ENCODE measurements at places on chromosomes 7 and 10.

DNA sequence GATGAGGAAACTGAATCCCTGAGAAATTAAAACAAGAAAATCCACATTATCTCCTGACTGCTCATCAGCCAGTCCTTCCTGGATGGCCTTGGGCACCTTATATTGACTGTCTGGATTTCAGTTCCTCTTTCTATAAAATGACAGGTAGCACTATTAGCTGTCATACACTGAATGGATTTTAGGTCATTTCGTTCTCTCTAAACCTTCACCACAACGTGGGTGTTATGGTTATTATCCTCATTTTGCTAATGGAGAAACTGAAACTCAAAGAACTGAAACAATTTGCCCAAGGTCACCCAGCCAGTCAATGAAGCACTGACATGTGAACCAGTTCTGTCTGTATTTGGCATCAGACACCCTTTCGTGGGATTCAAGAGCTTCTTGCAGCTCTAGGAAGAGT is 193.8 kb downstream of the CYP26A1 start:
- DNase-seq, result no peak

- DNase-seq, result peak; percentile 77
Measured at GRCh38 chr10:61903928-61904344, 2.4 kb downstream of the ARID5B start.

DNA sequence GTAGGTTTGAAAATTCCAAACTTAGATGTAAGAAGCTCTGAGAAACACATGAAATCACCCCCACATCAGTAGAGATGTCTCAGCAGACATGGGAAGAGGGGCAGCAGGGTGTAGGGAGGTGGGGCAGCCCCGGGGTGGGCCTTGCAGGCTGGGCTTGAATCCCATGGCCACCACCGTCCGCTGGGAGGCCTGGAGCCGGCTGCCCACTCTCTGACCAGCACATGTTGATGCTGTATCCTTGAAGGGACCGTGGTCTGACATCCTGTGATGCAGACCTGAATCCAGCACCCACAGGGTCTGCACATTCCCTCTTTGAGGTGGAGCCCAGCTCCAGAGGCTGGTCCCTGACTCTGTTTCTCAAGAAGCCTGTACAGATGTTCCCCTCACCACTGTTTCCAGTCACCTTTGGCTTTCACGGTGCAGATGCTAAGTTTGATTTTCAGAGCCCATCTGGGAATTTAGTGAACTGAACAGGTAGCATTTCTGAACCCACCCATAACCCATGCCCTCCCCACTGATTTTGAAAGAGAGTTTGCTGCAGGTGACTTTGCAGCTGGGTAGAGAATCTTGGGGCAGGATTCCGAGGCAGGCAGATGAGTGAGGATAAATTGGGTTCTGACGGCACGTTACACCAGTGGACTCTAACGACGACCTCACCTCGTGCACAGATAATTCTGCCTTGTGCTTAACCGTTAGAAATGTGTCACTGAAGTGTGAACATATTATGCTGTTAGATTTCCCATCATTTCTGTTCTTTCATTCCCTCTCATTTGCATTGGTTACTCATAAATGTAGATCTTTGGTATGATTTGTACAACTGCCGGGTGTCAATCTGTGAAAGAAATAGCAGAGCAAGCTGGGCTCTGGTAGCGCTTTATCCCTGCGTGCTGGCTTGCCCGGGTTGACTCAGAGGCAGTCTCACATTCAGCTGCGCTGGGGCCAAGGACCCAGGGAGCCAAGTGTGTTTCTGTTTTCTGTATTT is 45.7 kb downstream of the IKZF1 start:
- no peak for DNase-seq

DNA sequence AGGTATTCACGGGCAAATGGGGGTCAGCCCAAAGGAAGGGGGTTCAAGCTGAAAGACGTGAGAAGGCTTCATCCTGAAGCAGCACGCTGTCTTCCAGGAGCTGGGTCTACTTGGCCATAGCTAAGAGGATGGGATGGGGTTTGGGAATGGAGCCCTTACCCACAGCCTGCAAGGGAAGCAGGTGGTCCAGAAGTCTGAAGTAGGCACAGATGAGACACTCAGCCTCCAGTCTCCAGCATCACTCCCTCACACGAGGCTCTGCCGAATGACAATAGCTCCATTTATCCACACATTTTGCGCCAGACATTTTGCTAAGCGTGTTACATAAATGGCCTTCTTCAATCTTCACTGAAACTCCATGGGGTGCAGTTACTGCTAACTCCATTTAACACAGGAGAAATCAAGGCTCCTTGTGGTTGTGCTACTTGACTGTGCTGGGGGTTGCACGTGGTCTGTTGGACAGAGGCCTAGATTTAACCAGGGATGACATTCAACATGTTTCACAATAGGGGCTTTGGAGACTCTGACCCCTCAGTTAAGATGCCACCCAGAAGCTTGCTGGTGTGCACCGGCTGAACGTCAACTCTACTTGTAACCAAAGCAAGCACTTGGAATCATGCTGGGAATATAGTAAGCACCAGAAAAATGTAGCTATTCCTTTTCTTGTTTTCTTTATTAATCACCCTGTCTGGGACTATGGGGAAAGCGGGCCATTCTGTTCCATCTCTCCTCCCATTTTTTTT is 85.3 kb downstream of the FAM241B start:
- no peak for DNase-seq

GRCh38 chr7:34312624-34313023 is 345.4 kb upstream of the NPSR1 start:
- DNase-seq, result no peak

DNA sequence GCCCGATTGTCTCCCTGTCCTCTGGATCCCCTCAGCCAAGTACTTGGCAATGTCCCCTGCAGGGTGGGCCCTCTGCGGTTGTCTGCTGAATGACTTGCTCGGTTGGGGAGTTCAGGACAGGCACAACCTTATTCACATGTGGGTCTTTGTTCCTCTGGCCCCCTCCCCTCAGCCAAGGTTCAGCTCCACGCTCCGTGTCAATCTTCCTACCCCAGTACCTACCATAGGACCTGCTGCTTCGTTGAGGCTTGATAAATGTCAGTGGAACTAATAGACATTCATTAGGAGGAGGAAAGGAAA is 7.1 kb downstream of the CPA5 start:
- DNase-seq, result no peak

GRCh38 chr10:48802611-48803071 is 118.0 kb downstream of the WDFY4 start:
- DNase-seq, result no peak

DNA sequence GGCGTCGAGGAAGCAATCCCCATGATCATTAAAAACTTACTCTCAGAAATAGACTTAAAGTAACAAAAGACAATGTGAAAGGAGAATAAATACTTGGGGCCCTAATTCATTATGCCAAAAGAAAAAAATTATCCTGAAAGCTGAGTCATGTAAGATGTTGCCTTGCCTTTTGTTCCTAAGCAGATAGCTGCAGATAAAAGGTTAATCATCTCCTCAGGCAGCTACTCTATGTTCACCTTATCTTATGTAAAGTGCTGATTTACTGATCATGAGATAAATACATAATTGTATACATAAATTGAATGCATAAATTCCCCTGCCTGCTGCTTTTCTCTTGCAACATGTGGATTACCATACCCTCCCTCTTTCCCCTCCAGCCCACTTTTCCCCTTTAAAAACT is 28.1 kb upstream of the CREB3L2 start:
- DNase-seq, result no peak

DNA sequence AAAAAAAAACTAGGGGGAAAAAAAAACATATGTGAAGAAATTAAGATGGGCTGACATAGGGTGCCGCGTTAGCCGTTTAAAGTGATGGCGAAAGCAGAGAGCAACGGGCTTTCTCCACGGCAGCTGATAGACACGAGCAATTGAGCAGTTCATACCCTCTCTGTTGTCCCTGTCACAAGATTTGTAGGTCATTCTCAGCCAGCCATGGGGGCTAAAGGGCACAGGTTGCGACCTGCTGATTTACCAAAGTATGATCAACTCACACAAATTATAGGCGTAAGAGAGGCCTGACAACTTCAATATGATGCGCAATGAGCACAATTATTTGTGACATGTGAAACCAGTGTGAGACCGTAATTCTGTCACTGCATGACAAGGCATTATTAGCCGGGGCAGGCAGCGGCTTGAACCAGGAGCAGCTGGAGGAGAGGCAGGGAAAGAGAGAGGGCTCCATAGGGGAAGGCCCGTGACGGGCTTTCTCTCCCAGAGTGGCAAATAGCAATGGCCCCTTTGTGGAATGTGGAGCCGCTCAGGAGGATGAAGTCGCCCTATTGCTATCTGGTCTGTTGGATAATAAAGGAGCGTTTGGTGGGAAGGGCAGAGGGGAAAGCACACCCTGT is 195.1 kb upstream of the HABP2 start:
- DNase-seq, result no peak

- no peak for DNase-seq
Measured at GRCh38 chr10:110643035-110643652, 992 bp upstream of the RBM20 start.

DNA sequence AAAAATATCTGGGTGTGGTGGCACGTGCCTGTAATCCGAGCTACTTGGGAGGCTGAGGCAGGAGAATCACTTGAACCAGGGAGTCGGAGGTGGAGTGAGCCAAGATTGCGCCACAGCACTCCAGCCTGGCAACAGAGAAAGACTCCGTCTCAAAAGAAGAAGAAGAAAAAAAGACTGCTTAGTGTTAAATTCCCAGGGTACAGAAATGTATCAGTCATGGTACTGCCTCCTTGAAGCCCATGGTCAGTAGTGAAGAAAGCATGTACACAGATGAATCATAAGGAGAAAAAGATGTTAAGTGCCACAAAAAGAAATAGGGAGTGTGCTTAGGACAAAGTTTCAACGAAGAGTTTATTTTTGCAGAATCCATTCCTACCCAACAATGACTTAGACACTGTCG is 62.5 kb upstream of the KMT2E start:
- DNase-seq, result no peak

DNA sequence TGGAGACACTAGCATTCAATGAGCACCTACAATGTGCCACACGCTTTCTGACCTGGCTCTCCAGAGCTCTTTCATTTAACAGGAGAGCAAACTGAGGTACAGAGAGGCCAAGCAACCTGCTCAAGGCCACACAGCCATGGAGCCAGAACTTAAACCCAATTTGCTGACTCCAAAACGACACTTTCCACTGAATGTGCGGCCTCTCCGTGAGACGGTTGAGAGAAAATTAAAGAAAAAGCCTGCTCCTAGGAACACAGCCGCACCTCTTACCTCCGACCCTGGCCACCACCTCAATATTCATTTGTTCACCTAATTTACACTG is 42.8 kb downstream of the ZCCHC24 start:
- DNase-seq, result no peak

GRCh38 chr10:112168733-112169132 is 14.8 kb downstream of the GPAM start:
- no peak for DNase-seq

- no peak for DNase-seq
Measured at GRCh38 chr10:75003891-75004290, 107.6 kb upstream of the SAMD8 start.

DNA sequence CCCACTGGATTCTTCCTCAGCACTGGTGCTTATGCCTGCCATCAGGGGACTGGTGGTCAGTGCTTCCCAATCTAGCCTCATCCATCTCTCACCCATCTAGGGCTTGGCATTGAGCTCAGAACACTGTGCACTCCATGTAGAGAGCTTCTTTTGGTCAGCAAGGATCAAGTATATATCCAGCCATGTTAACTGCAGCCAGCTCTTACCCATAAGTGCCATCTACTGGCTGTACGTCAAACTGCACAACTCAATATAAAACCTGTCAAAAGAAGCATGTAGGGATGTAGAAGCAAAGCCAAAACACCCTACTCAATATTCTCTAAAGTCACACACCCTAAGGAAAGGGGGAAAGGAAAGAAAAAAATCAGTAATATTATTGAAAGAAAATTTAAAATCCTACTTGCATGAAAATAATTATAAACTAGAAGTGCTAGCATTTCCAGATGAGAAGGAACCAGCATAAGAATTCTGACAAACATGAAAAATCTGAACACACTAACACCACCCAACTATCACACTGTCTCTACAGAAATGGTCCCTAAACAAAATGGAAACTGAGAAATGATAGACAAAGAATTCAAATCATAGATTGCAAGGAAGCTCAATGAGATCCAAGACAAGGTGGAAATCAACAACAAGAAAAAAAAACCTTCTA is 531.1 kb upstream of the STEAP1 start:
- peak; percentile 48 for DNase-seq

GRCh38 chr7:120837599-120837998 is 20.3 kb downstream of the TSPAN12 start:
- no peak for DNase-seq

GRCh38 chr7:4227105-4228010 is 454.7 kb upstream of the FOXK1 start:
- peak; percentile 94 for DNase-seq

GRCh38 chr10:13633689-13634088 is 46.9 kb downstream of the PRPF18 start:
- no peak for DNase-seq

- no peak for DNase-seq
Measured at GRCh38 chr7:46286356-46286755, 365.3 kb upstream of the IGFBP3 start.

GRCh38 chr7:24756545-24757352 is 515 bp downstream of the GSDME start:
- DNase-seq, result peak; percentile 24

GRCh38 chr7:88046839-88047573 is 113.0 kb downstream of the ADAM22 start:
- no peak for DNase-seq

DNA sequence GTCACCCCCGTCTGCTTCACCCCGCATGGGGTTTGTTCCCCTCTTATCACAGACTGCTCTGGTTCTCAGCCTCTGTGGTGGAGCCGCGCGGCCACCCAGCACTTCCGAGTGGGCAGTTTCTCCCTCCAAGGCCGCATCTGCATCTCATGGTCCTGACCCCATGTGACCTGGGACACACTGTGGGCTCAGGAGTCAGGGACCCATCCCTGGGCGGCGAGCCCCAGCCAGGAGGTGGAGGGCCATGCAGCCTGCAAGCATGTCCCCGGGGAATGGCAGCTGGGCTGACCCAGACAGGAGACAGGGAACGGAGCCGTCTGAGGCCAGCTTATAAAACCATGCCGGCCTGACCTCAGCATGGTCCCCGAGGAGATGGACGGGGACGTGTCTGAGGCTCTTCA is 25.2 kb upstream of the TTYH3 start:
- DNase-seq, result no peak

DNA sequence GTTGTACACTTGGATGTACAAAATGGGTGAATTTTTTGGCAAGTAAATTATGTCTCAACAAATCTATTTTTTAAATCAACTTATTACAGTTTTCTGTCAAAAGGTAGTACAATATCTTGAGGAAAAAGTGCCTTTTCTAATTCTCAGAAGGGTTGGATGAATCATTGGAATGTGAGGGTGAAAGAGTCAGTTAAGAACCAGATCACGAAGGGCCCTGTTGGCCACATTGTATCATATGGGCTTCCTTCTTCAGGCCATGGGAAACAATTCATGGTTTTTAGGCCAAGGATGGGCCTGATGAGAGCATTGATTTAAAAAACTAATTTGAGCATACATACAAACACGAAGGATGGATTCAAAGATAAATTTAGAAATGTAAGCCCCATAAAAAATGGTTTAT is 503.7 kb downstream of the TNS3 start:
- no peak for DNase-seq

GRCh38 chr7:117835016-117835664 is 38.1 kb downstream of the CTTNBP2 start:
- peak; percentile 2 for DNase-seq

GRCh38 chr10:132395704-132396493 is 1.1 kb upstream of the PWWP2B start:
- DNase-seq, result no peak

GRCh38 chr10:45585131-45585530 is 87.4 kb downstream of the ZFAND4 start:
- no peak for DNase-seq

- DNase-seq, result no peak
Measured at GRCh38 chr10:1166101-1166827, 110.1 kb downstream of the WDR37 start.

- peak; percentile 24 for DNase-seq
Measured at GRCh38 chr7:35036361-35037171, 719 bp downstream of the DPY19L1 start.

All from NCI-H2171 treated with DMSO at 0.1 percent for 48 hours (cell line).